ENCODE measurements at places on chromosomes 7 and 10.
A peak's percentile ranks its signal among the peaks of the same experiment; 100 is the strongest.

GRCh38 chr10:48776528-48776927, 91.9 kb downstream of the WDFY4 start:
- no peak for DNase-seq

DNA sequence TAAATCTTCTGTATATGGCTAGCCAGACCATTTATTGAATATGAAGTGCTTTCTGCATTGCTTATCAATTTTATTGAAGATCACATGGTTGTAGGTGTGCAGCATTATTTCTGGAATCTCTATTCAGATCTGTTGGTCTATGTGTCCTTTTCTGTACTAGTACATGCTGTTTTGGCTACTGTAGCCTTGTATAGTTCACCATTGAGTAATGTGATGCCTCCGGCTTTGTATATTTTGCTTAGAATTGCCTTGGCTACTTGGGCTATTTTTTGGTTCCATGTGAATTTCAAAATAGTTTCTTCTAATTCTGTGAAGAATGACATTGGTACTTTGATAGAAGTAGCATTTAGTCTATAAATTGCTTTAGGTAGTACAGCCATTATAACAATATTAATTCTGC, 1187.2 kb downstream of the XPNPEP1 start:
- DNase-seq, result no peak

GRCh38 chr7:123410273-123410904, 124.0 kb downstream of the IQUB start:
- peak; percentile 70 for DNase-seq

- DNase-seq, result no peak
These were observed 252.4 kb downstream of the DIP2C start for GRCh38 chr10:436911-437665.

DNA sequence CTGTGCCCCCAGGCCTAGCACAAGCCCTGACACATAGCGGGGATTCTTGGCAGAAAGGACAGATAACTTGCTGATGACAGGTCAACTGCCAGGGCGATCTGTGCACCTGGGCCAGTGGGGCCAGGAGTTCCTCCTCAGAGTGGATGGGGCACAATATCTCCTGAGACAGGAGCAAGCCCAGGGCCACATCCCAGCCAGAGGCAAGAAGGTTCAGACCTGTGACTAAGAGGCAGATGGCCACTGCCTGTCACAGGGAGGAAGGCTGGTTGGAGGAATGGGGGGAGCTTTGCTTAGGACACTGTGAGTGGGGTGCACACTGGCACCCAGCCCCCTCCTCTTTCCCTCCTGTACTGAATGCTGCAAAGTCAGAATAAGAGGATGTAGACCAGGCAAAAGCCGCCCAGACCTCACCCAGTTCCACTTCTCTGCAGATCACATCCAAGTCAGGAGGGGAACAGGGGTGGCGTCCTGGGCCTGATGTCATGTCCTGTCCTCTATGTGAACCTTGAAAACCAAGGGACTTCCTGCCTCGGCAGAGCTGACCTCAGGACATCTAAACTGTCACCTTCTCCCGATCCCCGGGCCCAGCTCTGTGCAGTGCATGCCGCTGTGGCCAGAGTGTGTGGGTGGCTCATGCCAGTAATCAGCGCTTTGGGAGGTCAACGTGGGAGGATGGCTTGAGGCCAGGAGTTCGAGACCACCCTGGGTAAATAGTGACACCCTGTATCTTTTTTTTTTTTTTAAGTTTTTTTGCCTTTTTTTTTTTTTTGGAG, 1.3 kb downstream of the GUSB start:
- DNase-seq, result peak; percentile 23

GRCh38 chr10:99555371-99555770, 22.6 kb downstream of the NKX2-3 start:
- DNase-seq, result no peak

DNA sequence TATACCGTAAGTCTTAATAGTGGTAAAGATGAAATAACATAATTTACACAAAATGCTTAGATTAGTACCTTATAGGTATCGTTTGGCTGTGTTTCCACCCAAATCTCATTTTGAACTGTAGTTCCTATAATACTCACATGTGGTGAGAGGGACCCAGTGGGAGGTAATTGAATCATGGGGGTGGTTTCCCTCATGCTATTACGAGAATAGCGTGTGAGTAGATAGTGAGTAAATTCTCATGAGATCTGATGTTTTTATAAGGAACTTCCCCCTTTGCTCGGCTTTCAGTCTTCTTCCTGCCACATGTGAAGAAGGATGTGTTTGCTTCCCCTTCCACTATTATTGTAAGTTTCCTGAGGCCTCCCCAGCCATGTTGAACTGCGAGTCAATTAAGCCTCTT, 426.3 kb upstream of the POT1 start:
- DNase-seq, result no peak

DNA sequence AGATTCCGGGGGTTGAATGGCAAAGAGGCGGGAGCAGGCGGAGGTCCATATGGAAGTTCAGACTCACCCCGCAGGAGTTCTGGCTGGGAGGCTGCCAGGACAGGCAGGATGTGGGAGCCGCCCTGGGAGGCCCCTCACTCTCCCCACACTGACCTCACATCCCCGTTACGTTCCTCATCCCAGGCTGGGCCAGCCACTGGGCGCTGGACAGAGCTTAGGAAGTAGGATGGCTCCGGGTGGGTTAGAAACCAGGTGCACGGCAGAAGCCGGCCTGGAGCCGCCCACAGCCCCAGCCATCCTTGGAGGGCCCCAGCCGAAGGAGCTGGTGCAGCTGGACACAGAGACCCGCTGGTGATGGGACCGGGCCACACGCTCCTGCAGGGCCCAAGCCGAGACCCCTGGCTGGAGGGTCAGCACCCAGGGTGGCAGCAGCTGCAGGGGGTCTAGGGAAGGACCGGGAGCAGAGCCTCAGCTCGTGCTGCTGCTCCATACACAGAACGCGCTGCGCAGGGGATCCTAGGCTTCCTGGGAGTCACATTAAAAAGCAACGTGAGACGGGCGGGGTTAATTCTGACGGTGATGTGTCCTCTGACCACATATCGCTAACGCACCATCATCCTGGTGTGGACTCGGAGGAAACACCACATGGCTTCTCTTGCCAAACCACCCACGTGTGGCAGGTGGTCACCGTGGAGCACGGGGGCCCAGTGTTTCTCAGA, 98.6 kb upstream of the DIP2C start:
- DNase-seq, result peak; percentile 63

- no peak for DNase-seq
These were observed 1.7 kb downstream of the TUBGCP2 start for GRCh38 chr10:133306941-133307379.
